ENCODE measurements at places on chromosomes 6 and 20.

GRCh38 chr6:130150906-130151305 lies 71.8 kb downstream of the SAMD3 start:
- DNase-seq: no peak

DNA sequence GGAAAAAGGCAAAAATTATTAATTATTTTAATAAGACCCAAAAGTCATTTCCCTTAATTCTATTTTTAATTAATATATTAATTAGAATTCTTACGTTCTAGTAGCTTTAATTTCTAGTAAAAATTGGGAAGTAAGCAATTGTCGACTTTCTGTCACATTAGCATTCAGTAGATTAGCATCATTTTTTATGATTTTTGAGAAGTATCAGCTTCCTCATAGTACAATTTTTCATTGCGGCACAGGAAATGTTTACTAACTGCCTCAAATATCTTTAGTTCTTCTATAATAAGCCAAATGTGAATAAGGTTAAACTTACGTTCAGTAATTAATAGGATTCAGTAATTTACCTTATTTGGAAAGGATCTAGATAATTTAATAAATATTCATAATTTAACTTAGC lies 687.4 kb downstream of the EPM2A start:
- DNase-seq: no peak

DNA sequence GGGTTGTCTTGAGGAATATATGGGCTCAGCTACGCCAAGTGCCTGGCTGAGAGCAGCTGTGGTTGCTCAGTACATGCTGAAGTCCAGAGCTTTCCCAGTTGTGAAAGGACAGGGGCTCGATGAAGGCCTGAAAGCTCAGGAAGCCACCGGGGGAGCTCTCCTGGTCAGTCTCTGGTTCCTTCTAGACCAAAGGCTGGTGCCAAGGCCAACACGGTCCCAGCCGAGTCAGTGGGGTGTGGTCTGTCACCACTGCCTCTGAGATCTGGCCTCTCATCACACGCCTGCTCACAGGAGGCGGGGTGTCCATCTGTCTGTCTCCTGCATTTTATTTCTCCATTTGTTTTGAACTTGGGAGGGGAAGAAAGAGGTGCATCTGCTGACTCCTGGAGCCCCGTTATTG lies 4.9 kb upstream of the FAM83C start:
- DNase-seq: no peak

DNA sequence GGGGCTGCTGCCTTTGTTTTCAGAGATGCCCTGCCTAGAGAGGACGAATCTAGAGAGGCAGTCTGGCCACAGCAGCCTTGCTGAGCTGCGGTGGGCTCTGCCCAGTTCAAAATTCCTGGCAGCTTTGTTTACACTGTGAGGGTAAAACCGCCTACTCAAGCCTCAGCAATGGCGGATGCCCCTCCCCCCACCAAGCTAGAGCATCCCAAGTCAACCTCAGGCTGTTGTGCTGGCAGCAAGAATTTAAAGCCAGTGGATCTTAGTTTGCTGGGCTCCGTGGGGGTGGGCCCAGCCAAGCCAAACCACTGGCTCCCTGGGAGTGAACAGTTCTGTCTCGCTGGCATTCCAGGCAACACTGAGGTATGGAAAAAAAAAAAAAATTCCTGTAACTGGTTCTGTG lies 970.9 kb downstream of the TBC1D32 start:
- DNase-seq: no peak

DNA sequence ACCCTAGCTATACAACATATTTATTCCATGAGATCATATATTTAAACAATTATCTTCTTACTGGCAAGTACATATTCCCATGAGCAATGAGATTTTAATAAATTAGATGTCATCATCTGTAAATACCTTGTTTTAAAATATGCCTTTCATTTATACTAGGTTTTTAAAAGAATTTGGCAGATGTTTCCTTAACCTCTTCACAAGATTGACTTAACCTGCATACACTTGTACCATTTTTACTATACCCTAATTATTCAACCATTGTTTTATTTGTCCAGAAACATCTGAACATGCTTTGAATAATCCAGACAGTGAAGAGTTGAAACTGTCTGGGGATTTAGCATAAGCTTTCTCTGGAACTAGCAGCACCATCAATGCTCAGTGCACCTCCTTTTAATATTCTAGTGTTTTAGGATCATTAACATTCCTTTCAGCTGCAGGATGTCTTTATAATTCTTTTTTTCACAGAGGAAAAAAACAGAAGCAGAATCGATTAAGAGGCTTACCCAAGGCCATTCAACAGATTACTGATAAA lies 188.0 kb upstream of the TENT5A start:
- no peak for DNase-seq

- DNase-seq: no peak
Observed at GRCh38 chr6:90168693-90169131, 127.9 kb downstream of the BACH2 start.

DNA sequence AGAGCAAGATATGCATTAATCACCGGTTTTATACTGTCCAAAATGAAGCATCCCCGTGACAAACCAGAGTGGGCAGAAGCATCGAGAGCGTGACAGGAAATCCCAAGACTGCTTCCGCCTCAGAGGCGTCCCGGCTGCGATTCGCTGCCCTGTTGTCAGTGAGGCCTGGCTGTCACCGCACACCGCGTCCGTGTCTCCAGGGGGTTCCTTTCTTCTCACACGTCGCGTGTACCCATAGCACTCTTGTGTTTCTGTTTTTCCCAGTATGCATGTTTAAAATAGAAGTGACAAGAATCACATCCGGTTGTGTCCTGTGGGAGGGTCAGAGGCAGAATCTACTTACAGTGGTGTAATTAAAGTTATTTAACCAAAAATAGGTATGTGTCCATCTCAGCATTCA lies 8.3 kb upstream of the ADRM1 start:
- no peak for DNase-seq

DNA sequence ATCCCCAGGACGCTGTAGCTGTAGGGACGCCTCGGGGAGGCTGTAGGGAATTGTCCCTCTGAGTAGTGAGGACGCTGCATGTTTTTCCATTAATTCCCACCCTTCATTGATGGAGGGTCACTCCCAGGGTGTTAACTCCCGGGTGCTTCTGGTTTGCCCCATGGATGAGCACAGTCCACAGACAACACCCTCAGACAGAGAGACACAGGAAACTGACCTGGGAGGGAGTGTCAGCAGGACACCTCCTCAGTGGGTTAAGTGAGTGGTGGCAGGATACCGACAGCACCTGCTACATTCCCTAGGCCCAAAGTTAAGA lies 53.5 kb downstream of the LINC00237 start:
- DNase-seq: no peak

DNA sequence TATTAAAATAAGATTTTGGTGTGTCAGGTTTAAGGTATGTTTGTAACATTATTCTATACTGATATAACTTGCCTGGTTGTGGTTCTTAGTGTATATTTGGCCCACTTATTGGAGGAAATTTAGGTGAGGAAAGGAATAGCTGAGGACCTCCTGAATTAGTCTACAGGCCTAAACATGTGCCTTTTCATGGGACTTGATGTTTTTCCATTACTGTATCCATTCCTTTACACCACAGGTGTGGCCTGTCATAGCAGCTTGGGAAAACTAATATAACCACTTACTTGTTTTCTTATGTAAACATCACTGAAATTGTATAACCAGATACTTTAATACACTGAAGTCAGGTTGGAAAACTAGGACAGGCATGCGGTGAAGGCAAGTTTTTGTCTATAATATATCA lies 27.6 kb downstream of the BCKDHB start:
- DNase-seq: no peak

DNA sequence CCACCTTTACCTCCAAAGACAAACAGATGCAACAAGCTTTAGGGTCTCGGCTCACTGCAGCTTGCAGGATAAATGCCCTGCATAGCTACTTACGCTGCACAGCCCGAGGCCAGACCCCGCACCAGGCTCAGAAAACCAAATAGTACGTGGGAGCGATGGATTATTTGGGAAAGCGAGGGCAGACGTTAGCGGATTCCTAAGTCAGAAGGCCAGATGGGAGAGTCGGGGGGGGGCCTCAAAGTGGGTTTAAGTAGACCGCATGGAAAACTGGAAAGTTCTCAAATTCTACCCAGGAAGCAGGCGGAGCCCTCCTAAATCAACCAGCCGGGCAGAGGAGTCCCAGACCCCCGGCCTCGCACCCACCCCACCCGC lies 382 bp downstream of the SFT2D1 start:
- no peak for DNase-seq

GRCh38 chr6:35080821-35081425 lies 60.2 kb downstream of the TCP11 start:
- DNase-seq: no peak

DNA sequence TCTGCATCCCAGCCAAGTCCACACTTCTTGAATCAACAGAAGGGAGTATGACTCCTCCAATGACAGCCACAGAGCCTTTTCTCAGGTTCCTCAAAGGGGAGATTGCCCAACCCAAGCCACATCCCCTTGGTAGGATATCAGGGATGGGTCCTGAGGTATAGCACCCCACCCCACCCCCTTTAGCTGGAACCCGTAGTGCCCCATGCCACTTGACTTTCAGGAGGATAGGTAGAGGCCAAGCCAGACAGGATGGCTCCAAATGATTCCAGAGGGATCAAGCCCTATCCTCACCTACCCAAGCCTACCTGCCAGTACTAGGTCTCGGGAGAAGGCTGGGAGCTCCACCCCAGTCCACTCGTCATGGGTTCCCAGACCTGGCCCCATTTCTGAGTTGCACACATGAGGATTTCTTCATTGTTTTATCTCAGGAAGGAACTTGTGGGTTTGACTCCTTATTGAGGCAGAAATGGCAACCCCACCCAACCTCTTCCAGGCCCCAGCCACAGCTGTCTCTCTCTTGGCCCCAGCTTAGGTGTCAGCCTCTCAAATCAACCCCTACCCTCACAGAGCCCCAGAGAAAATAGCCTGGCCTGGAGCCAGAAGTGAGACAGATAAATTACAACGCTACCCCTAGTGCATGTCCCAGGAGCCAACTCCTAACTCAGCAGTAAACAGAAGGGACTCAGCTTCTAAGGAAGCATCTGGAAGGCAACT lies 3.6 kb downstream of the CCND3 start:
- DNase-seq: peak; percentile 32

DNA sequence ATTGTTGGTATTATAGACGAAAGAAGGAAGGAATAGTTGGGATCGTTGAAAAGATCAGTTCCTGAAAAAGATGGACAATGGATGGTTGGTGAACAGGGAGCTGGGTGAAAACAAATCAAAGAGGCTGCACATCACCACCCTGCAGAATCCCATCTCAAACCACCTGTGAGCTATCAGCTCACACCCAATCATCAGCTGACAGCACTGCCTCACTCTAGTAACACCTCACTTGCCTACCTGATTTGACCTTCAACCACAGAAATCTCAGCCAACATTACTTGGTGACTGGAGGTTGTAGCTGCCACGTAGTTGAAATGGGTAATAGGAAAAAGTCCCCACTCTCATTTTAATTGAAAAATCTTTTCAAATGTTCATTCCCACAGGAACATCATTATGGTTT lies 101.8 kb upstream of the DST start:
- no peak for DNase-seq

DNA sequence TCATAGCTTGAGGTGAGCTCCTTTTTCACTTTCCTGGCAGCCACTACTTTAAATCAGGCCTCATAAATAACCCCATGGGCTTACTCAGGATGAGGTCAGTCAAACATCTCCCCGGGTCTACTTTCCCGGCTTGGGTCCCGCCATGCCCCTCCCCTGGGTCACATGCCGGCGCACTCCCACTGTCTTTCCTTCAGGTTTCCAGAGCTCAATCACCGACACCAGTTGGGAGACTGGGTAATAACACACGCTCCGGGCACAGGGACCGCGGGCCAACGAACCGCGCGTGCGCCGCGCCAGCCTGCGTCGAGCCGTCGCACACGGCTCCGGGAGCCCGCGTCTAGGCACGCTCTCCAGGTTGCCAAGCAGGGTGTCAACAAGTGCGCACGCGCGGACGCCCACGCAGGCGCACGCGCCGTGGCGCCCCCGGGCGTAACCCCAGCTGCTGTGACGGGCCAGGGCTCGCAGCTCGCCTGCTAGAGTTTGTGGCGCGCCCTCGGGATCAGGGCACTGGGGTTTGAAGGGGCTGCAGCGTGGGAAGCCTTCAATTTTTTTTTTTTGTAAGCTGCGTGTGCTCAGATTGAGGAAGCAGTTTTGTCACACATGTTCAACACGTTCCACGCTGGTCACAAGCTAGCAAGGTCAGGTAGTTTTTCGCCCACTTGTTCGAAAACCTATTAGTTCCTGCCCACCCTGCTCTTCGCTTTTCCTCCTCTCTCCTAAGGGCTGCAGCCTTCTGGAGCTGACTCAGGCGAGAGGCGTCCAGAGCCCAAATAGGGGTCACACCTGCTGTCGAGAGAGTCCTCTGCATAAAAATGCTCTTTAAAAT lies 31.8 kb downstream of the TFAP2B start:
- no peak for DNase-seq

GRCh38 chr6:21665392-21666200 lies 72.0 kb downstream of the SOX4 start:
- no peak for DNase-seq

GRCh38 chr6:95243053-95243452 lies 334.3 kb upstream of the MANEA start:
- DNase-seq: no peak

- no peak for DNase-seq
Observed at GRCh38 chr6:166419717-166420116, 37.0 kb upstream of the MPC1 start.

- DNase-seq: no peak
Observed at GRCh38 chr6:148924226-148925012, 177.6 kb downstream of the UST start.

GRCh38 chr6:90098001-90098531 lies 198.6 kb downstream of the BACH2 start:
- no peak for DNase-seq

DNA sequence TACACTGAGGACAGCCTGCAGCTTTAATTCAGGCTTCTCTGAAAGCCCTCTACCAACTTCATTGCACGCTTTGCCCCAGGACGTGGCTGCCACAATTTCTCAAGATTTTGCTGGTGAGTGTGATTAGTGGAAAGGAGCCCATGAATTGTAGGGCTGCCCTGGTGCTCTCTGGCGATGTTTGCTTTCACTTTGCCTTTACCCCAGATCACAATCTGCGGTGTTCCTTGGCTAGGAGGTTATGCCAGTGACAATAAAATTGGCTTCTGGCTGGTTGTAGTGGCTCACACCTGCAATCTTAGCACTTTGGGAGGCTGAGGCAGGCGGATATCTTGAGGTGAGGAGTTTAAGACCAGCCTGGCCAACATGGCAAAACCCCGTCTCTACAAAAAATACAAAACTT lies 139.3 kb downstream of the FOXC1 start:
- DNase-seq: no peak

DNA sequence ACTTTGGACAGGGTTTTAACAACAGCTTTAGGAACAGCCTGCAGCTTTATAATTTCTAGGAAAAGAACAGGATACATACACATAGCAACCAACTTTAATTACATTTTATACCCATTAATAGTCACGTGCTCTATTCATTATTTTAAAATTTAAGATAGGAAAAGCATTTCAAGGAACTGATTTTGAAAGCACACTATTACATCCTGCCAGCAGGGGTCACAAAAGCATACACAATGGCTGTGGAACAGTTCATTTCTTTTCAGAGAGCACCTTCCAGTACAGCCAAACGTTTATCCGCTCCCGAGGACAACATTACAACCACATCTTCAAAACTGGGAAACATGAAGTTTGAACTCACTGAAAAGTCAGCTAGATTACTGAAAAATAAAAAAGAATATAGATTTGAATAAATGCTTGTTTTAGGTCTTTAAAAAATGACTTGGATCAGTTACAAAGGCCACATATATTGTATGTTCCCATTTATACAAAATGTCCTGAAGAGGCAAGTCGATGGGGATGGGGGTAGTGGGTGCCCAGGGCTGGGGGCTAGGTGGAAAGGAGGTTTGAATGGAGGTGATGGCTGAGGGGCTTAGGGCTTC lies 104.6 kb upstream of the EXOC2 start:
- peak; percentile 25 for DNase-seq

Data from activated naive CD8-positive, alpha-beta T cell treated with anti-CD3 and anti-CD28 coated beads for 36 hours (primary cell).